CD4-positive, CD25-positive, alpha-beta regulatory T cell (primary cell): ENCODE measurements at places on chromosomes 4 and X. TPM values are rescaled to one million over a fixed set of nuclear protein-coding genes. Genes with fewer than 3 reads are reported as not detected.

Gene SLC4A4
- total RNA-seq, result not detected

Gene ADAMTS3
- total RNA-seq, result not detected

Gene RASL11B
- 0.30 TPM for total RNA-seq

Gene PDLIM3
- total RNA-seq, result not detected

Gene PRR32
- total RNA-seq, result not detected

Gene SULT1E1
- total RNA-seq, result not detected

- no peaks in the 10 kb centered on the region for H3K4me1 ChIP-seq
- DNase-seq, result no peak
Observed at GRCh38 chr4:127687580-127687979, 42.6 kb upstream of the SLC25A31 start.

DNA sequence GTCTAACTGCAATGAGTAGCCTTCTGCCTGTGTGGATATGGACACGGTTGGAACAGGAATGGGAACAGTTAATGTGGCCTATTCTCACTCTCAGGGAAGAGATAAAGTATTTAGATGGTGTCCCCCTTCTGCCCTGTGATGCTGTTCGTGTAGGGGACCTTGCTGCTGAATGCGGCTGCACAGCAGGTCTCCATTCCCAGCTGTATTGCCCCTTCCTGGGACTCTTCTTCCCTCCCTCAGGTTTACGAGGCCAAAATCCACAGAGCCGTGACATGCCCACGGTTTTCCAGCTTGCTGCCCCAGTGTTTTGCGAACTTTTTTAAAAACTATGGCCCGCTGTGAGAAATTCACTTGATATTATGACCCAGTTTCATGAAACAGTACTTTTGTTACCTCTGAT, 50.3 kb downstream of the SNX25 start:
- H3K4me1 ChIP-seq, result peaks cover 34% of the 10 kb centered on the region
- no peak overlapping the region for H3K4me3 ChIP-seq
- DNase-seq, result no peak

- no peaks in the 10 kb centered on the region for H3K36me3 ChIP-seq
- H3K27ac ChIP-seq, result no peak overlapping the region
- H3K4me3 ChIP-seq, result no peak overlapping the region
- no peak for DNase-seq
- H3K4me1 ChIP-seq, result no peaks in the 10 kb centered on the region
- no peaks in the 10 kb centered on the region for H3K27me3 ChIP-seq
Observed at GRCh38 chr4:117327491-117327890, 242.1 kb upstream of the TRAM1L1 start.

DNA sequence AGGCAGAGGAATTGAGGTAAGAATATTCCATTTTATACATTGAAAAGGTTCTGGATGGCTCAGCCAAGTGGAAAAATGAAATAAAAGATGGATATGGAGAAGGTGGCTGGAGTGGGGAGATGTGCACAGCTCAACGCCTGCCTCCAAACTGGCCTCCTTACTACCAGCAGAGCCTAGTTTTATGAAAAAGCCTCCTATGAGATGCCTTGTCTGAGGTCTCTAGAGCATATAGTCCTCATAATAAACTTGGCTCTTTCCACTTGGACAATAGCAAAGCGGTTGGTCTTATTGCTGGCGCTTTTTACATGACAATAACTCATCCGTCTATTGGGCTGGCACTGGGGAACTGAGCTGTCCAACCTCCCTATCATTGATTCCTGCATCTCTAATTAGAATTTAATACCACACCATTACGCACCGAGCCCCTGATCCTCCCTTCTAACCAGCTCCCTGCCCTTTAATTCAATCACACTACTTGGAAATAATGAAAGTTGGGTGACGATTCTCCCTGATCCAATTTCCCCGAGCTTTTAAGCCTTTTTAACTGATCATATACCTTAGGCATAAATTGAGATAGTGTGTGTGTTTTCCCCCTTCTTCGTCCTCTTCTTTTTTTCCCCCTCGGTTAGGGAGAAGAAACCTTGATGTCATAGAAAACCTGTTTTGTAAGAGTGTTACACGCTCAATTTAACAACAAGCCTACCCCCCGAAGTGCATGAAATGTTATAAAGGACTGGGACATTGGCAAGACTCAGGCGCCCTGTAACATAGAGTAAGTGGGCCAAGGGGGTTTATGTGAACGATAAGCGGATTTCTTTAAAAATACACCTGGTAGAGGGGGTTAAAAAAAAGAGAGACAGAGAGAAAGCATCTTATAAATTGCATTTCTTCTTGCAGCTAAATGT, at the start of gene PHOX2B:
Gene PHOX2B, minus strand, starts transcription at position 155 of the 905 bp plus-strand sequence. Its CDS starts 115 bp downstream, at position 40.
- no peak within 1 kb of the TSS for H3K27ac ChIP-seq
- no peaks in the 10 kb centered on the region for H3K36me3 ChIP-seq
- no peak within 1 kb of the TSS for H3K4me3 ChIP-seq

- H3K4me1 ChIP-seq, result peaks cover 15% of the 10 kb centered on the region
- peak overlapping the region; percentile 25 for H3K27ac ChIP-seq
- no peaks in the 10 kb centered on the region for H3K27me3 ChIP-seq
- H3K36me3 ChIP-seq, result peaks cover 27% of the 10 kb centered on the region
- no peak overlapping the region for H3K4me3 ChIP-seq
Observed at GRCh38 chr4:27005501-27005900, 144.9 kb downstream of the STIM2 start.

GRCh38 chr4:166896254-166896653, 338.0 kb downstream of the SPOCK3 start:
- no peaks in the 10 kb centered on the region for H3K4me1 ChIP-seq
- no peak overlapping the region for H3K27ac ChIP-seq
- no peaks in the 10 kb centered on the region for H3K36me3 ChIP-seq
- H3K4me3 ChIP-seq, result no peak overlapping the region

DNA sequence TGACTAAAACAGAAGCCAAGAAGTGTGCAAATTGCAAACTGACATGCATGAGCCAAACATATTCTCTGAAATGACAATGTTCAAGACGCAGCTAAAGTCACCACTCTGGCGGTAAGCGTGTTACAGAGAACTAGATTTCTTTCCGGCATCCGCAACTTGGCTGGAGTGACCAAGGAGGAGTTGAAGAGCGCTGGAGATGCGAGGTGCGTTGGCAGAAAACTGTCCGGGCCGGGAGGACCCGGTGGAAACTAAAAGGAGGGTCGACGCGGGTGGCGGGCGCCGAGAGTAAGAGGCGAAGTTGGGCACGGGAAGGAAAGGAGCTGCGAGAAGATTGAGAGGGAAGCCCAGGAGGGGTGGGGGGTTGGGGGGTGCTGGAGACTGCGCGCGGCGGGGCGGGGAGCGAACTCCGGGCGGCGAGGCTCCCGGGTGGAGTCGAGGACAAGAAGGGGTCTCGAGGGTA, 807 bp downstream of the SEL1L3 start:
- H3K36me3 ChIP-seq, result no peaks in the 10 kb centered on the region
- peaks cover 50% of the 10 kb centered on the region for H3K4me1 ChIP-seq
- H3K4me3 ChIP-seq, result peak overlapping the region; percentile 90
- H3K27ac ChIP-seq, result peak overlapping the region; percentile 85

- H3K4me3 ChIP-seq, result no peak overlapping the region
- DNase-seq, result no peak
- H3K27me3 ChIP-seq, result no peaks in the 10 kb centered on the region
- no peaks in the 10 kb centered on the region for H3K4me1 ChIP-seq
Observed at GRCh38 chrX:79300856-79301255, 66.3 kb downstream of the ITM2A start.

- H3K4me1 ChIP-seq, result no peaks in the 10 kb centered on the region
- no peaks in the 10 kb centered on the region for H3K36me3 ChIP-seq
- H3K27ac ChIP-seq, result no peak overlapping the region
- DNase-seq, result no peak
- no peaks in the 10 kb centered on the region for H3K27me3 ChIP-seq
Observed at GRCh38 chrX:149699761-149700160, 12.1 kb upstream of the MAGEA11 start.

GRCh38 chr4:149997881-149998421, 80.3 kb upstream of the DCLK2 start:
- H3K4me1 ChIP-seq, result no peaks in the 10 kb centered on the region
- H3K27me3 ChIP-seq, result no peaks in the 10 kb centered on the region
- no peak overlapping the region for H3K4me3 ChIP-seq
- no peak for DNase-seq

GRCh38 chr4:20844311-20844710, 144.1 kb downstream of the PACRGL start:
- no peaks in the 10 kb centered on the region for H3K27me3 ChIP-seq
- H3K36me3 ChIP-seq, result no peaks in the 10 kb centered on the region
- no peak for DNase-seq
- no peak overlapping the region for H3K27ac ChIP-seq

- H3K4me3 ChIP-seq, result no peak overlapping the region
- no peaks in the 10 kb centered on the region for H3K27me3 ChIP-seq
- H3K27ac ChIP-seq, result no peak overlapping the region
Observed at GRCh38 chr4:173237762-173238161, 69.2 kb downstream of the GALNT7 start.

DNA sequence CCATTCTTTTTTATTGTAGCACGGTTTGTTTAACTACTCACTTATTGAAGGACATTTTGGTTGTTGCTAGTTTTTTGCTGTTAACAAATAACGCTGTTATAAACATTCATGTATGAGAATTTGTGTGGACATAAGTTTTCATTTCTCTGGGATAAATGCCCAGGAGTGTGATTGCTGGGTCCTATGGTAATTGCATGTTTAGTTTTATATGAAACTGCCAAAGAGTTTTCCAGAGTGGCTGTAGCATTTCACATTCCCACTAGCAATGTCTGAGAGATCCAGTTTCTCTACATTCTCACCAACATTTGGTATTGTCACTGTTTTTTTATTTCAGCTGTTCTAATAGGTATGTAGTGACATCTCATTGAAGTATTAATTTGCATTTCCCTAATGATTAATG, 66.8 kb downstream of the PLAC1 start:
- no peaks in the 10 kb centered on the region for H3K4me1 ChIP-seq
- peaks cover 7% of the 10 kb centered on the region for H3K27me3 ChIP-seq
- DNase-seq, result no peak
- H3K27ac ChIP-seq, result no peak overlapping the region

GRCh38 chrX:100652266-100652665, 8.3 kb downstream of the SRPX2 start:
- H3K27me3 ChIP-seq, result no peaks in the 10 kb centered on the region
- no peaks in the 10 kb centered on the region for H3K36me3 ChIP-seq
- DNase-seq, result no peak
- no peak overlapping the region for H3K27ac ChIP-seq
